HEK293T (cell line): ENCODE measurements at places on chromosomes 5 and 9.

DNA sequence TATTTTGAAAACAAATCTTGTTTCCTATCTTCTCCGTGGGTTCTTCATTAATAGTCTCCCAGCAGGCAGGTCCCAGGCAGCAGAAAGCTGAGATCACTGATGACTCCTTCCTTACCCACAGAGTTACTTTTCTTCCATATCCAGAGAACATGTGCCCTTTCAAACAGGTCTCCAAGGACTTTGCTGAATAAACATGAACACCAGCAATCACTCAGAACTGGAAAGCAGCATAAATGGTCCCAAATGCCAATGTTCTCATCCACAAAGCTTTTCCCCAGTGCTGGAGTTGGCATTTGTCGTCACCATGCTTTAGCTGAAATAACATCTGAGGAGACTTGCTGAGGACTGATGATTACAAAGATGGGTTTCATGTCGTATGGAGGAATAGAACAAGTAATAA lies 134.0 kb downstream of the YIPF5 start:
- DNase-seq: no peak

DNA sequence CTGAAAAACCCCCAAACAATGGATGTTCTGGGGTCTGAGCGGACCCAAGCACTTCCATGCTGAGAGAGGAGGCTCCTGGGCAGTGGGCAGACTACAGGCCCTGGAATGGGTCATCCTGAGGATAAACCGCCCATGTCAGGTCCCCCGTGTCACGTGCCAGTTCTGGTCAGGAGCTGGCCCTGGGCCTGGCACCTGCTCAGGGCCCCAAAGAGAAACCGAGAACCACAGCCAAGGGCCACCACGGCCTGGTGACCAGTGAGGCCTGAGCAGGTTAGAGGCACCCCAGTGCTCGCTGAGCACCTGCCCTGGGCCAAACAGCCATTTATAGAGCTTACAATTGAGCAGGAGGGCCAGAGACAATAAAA lies 15.8 kb downstream of the LMAN2 start:
- no peak for DNase-seq

DNA sequence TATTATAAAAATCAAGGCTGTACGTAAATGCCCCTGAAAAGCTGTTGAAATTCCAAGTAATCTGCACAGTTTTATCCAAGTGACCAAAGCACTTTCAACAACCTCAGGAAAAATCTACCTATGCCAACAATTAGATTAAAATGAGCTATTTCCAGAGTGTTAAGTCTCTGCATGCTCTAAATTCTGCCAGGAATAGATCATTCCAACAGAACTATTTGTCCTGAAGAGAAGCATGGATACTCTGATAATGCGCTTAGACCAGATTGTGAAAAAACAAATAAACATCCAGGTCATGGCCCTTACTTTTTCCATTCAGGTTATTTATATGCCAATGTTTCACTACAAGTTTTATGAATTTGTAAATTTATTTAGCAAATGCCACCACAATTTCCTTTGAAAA lies 59.1 kb downstream of the PLK2 start:
- no peak for DNase-seq

DNA sequence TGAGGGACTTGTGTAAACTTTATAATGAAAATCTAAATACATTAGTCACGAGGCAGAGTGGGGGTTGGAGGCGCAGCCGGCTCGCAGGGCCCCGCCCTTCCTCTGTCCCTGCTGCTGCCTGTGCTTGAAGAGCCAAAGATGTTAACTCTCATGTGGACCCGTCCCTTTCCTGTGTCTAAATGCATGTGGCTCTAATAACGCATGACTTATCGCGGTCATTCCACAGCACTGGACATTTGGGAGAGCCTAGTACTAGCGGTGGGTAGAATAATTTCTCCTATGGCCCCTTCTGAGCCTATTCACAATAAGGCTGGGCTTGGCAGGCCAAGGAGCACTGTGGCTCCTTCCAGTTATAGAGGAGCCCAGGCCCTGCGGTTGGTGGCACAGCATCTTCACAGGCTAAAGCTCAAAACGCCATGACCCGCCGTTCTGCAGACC lies 82.3 kb upstream of the SIMC1 start:
- no peak for DNase-seq

DNA sequence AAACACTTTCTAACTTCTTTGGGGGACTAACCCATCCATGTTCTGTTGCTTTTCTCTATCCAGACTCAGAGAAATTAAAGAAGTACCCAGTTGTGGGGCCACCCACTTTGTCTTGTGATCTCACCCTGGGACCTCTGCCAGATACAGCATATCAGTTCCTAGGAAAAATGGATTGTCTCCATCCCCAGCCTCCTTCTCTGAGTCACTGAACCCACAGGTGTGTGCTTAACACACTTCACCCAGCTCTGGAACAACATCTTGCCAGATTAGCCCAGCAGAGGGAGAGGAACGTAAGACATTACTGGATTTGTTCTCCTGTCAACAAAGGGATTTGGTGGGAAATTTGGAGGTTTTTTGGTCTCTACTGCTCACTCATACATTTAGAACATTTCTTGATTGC lies 19.2 kb downstream of the FAM240B start:
- no peak for DNase-seq

GRCh38 chr5:150184006-150184405 lies 5.9 kb upstream of the SLC6A7 start:
- no peak for DNase-seq

DNA sequence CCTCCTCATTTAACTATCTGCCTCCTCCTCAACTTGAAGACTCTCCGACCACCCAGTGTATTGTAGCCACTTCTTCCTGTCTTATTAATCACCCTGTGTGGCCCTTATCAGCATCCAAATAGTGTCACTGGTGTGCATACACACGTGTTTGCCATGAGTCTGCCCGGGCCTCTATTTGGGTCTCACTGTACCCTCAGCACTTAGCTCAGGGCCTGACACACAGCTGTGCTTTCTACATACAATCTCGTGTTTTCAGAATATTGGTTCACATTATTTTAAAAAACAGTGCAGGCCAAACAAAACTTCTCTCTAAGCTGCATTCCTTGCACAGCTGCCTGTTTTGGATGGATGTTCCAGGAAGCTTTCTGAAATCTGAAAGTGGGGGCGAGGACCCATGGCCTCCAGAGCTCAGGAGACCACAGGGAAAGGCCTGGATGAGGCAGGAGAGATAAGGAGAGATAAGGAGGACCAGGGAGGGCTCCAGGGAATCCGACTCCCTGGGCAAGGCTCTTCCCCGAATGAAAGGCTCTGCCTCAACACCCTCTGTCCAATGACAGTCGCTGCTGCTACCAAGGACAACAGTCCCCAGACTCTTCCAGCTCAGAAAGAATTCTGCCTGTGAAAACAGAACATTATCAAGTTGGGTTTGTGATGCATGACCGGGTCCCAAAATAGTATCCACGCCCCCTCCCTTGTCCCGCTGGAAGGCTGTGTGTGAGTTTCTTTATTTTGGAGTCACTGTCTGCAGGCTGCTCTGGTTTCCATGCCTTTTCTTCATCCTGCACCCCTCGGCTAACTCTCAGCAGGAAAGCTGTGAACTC lies 255.6 kb downstream of the NSG2 start:
- DNase-seq: no peak
